Cardiac septum (tissue), 1 donor: ENCODE measurements at places on chromosomes 2 and 18.

DNA sequence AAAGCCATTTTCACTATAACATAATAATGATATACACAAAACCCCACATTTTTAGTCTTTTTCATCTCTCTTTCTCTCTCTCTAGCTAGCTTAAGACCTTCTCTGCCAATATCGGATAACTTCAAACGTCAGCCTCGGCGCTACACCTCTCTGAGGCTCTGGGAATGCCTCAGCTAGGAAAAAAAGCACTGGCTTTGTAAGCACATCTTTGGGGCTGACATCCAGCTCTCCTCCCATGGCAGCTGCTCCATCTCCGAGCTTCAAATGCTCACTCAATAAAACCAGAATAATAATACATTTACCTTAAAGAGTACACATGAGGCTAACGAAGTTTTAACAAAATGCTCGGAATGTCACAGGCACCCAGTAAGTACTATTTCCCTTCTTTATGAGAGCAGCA, 10.8 kb downstream of the RNU4ATAC start:
- no peak for DNase-seq

DNA sequence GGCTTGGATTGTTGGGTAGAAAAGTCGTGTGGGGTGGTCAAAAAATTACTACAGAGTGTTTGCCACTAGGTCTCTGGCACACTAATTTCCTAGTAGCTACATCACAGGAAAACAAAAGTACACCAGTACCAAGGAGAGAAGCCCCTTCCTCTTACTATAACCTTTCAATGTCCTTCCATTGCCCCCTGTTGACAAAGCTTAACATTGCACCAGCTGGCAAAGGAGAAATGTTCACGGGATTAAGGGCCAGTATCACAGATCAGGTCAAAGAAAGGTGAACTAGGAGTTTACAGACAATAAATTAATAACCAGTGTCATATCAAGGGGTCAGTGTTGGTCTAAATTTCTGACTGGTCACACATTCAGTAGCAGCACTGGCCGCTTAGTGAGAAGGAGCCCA, 1139.6 kb upstream of the FAM98A start:
- no peak for DNase-seq

GRCh38 chr2:222303045-222303827, 4.4 kb upstream of the PAX3 start:
- no peak for DNase-seq

- no peak for DNase-seq
Observed at GRCh38 chr18:59220164-59220783, 316 bp downstream of the GRP start.

DNA sequence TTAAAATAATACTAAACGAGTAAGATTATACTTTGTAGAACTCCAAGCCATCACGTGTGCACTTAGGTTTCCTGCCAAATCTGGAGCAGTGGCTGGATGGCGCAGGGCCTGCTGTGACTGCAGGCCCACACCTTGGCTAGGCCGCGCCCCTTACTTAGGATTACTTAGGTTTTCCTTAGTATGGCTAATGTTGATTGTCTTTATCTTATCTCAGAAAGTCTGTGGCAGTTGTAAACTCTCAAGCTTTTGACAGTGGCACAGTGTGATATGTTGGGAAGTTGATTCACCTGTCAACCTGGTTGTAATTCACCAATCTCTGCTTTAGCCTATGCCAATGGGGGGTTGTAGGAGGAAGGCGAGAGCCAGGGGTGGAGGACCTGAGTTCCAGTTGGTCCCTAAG, 208.4 kb downstream of the ZNF407 start:
- no peak for DNase-seq

DNA sequence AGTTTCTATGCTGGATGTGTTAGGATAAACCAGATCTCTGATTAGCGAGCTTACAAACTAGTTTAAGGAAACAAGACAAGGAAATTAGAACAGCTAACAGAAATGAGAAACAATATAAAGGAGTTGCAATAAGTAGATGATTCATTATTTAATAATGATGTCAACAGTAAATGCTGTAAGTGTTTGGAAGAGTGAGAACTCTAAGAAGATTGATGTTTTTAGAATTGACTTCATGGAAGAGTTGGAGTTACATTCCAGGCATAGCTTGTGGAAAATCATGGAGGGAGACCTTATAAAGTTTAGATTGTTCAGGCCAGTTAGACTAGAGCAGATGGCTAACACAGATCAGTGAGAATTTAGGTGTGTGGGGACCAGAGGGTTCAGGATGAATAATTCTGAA, 32.6 kb downstream of the PPP1R1C start:
- no peak for DNase-seq

GRCh38 chr2:175312137-175312536, 130.6 kb upstream of the ATP5MC3 start:
- no peak for DNase-seq

DNA sequence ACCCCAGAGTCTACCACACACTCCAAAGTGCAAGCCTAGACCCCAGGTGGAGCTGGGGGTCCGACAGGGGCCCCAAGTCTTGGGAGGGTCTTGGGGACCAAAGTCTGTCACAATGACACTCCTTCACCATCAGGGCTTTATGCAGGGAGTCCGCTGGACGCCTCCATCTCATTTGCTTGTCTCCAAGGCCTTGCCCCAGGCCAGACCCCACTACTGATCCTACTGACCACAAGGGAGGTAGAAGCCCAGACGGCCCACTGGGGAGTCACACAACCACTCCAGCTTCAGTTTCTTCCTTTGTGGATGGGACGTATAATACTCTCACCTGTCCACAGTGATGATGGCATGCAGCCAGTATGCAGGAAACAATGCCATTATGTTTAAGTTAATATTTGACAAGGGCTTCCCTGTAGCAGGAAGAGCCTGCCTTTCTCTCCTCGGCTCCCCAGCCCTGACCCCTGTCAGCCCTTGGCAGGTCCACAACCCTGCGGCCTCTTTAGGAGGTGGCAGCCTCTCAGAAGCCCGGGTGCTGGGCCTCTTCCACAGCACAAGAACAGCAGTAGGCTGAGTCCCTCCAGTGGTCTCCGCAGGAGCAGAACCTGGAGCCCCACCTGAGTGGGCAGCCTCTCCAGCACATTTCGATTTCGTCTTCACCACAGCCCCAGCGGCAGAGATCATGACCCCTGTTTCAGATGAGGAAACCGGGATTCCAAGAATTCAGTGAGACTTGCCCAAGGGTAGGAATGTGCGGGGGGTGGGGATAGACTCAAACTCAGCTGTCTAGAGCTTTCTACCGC, 6.5 kb downstream of the BIN1 start:
- no peak for DNase-seq

- no peak for DNase-seq
Observed at GRCh38 chr2:129802290-129802689, 177.2 kb upstream of the RAB6C start.

DNA sequence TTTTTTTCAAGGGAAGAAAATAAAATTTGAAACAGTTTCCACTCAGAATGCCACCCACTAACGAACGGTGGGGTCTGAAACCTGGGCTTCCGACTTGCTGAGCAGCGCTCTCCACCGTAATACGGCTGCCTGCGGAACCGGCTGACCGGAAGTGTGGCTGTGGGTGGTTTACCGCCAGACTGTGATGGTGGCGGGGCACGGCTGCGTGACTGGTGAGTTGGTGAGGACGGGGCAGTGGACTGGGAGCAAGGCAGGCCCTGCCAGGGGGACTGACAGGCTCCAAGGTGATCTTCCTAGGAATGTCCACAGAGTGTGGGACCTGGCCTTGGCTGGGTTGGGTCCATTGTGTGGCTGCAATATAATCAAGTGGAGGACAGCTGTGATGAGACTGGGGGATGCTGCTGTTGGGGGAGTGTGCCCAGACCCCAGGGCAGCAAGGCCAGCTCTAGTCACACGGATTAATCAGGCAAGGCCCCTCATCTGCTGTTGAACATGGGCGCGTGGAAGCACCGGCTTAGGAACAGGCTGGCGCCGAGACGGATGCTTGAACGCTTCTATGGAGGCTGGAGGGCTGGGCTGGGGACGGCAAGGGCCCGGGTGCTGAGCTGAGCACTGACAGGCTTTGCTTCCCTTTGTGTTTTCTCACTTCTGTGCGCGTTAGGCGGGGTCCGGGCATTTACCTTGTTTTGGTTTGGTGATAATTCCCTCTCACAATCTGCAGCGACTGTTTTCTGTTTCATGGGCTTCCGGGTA, 357.7 kb upstream of the SPRED2 start:
- DNase-seq = no peak

GRCh38 chr18:46629361-46629760, 27.7 kb downstream of the LOXHD1 start:
- DNase-seq = no peak

- no peak for DNase-seq
Observed at GRCh38 chr2:10046931-10047330, 3.6 kb downstream of the KLF11 start.

DNA sequence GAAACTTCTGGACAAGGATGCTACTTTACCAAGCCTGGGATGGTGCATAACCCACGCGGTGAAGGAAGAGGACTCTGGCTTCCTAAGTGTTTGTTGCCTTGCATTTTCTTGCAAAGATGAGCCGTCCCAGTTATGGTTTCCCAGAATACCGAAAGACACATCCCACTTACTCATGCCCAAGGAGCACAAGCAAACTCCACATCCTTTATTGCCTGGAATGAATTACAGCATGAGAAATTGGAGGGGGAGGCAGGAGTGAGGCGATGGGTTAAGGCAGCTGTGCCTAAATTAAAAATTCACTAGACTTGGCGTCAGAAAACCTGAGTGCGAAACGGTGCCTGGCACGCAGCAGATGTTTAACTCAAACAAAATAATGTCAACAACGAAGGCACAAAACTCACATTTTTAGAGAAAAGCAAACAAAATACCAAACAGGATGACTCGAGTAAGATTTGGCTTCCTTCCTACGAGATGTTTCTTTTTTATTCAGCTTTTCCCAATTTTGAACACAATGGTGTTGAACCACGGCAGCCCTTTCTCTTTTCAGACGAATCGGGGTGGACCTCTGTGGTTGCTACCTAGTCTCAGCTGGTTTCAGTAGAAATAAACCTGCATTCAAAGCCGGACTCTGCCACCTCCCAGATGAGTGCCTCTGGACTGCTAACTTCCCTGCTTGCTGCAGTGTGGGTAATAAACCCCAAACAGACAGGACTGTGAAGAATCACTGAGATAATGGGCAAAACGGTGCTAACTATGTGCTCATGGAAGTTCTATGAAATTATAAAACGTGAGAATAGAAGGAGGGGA, 100.3 kb upstream of the NCK2 start:
- no peak for DNase-seq

GRCh38 chr18:24536326-24536725, 75.9 kb downstream of the HRH4 start:
- no peak for DNase-seq

GRCh38 chr2:219119422-219120043, 41.1 kb downstream of the NHEJ1 start:
- peak; percentile 83 for DNase-seq

DNA sequence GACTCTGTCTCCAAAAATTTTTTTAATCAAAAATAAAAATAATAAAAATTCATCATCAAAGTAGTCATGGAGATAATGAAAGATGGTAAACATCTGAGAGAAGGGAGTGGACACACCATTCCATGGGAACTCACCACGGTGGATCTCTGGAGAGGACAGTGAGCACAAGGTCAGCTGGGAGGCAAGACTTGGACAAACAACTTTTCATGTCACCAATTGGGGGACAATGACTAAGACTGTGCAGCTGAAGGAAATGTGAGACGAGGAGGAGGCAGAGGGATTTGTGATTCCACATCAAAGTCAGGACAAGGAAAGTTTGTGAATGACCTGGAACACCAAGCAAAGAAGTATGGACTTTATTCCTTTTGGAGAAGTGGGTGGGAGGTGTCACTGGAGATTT, 121.0 kb upstream of the SH3BP4 start:
- DNase-seq = no peak

DNA sequence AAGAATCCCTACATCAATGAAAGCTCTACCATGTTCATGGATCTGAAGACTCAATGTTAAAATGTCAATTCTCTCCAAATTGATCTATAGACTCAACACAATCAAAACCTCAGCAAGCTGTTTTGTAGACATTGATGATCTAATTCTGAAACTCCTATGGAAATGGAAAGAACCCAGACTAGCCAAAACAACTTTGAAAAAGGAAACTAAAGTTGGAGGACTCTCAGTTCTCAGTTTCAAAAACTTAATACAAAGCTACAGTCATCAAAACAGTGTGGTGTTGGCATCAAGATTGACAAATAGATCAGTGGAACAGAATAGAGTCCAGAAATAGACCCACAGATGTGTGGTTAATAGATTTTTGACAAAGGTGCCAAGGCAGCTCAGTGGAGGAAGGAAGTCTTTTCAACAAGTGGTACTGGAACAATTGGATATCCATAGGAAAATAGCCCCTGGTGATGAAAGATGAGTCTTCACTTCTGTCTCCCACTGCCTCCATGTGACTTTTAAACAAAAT, 30.4 kb downstream of the LBH start:
- DNase-seq = no peak

- no peak for DNase-seq
Observed at GRCh38 chr2:15616850-15617777, 25.4 kb downstream of the DDX1 start.

DNA sequence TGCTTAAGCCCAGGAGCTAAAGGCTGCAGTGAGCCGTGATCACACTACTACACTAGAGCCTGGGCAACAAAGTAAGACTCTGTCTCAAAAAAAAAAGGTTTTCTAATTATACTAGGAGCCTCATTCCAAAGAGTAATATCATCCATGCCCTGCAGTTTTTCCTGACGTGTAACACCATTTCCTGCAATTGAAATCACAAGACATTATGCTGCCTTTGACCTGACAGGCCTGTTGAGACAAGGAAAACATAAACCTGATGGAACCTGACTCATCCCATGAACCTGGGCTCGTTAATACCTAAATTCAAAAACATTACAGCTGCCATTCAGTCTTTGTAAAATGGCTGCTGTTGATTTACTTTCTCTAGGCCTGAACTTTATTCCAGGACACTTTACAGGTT, 58.7 kb upstream of the PEX13 start:
- DNase-seq = no peak

DNA sequence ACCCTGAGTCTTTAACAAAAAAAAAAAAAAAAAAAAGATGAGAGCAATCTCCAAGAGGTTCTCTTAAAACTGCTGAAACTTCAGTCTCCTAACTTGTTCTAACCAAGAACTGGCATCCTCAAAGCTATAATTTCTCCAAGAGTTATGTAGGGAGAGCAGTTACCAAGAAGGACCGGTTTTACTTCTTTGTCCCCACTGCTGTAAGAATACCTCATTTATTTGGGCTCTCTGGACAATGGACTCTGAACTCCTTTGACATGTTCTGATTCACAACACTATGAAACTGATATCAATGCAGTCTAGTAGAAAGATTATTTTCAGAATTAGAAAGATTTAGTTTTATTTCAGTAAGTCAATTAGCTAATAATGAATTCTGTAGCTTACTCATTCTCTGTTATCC, 84.5 kb upstream of the DTNB start:
- DNase-seq = no peak
